Femur (tissue), 1 donor: ENCODE measurements at places on chromosomes 13 and 19.

GRCh38 chr13:113152984-113153809 lies 5.3 kb upstream of the PROZ start:
- DNase-seq: peak; percentile 67

DNA sequence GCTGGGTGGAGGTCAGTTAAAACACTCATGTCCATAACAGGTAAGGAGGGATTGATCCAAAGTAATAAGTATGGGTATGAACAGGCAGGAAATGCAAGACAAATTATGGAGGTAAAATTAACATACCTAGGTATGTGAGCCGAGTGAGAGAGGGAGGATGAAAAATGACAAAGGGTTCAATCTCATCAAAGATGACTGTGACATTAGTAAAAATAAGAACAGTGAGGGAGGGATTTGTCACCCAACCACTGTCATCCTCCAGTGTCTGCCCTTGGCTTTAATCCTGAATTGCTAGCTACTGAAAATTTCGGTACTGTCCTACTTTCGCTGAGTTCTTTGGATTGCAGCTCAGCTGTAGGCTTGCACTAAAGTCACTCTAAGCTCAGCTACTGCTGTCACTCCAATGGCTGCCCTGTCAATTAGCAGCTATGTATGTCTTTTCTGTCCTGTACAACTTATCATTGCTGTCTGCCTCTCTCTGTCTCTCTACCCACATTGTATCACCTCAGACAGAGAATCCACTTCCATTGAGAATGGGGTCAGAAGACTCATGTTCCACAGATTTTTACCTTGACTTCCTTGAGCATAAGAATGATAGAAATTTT lies 62.5 kb downstream of the LRRC63 start:
- DNase-seq: no peak

- peak; percentile 51 for DNase-seq
Observed at GRCh38 chr19:45955905-45956608, 17.6 kb downstream of the NOVA2 start.

DNA sequence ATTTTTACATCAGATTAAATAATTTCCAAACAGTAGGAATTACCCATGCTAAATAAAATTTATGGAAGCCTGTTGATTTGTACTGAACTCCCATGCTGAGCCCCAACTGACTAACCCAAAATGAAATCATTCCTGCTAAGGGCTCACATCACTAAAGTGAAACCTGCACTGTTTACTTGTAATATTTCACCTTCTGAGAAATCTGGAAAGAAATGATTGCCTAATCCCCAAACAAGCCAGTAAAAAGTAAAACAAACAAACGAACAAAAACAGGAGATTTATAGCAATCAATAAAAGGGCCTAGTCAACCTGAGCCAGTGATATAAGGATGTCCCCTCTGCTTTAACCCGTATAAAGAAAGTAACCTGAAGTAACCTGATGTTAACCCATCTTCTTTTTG lies 1599.8 kb downstream of the OLFM4 start:
- no peak for DNase-seq

DNA sequence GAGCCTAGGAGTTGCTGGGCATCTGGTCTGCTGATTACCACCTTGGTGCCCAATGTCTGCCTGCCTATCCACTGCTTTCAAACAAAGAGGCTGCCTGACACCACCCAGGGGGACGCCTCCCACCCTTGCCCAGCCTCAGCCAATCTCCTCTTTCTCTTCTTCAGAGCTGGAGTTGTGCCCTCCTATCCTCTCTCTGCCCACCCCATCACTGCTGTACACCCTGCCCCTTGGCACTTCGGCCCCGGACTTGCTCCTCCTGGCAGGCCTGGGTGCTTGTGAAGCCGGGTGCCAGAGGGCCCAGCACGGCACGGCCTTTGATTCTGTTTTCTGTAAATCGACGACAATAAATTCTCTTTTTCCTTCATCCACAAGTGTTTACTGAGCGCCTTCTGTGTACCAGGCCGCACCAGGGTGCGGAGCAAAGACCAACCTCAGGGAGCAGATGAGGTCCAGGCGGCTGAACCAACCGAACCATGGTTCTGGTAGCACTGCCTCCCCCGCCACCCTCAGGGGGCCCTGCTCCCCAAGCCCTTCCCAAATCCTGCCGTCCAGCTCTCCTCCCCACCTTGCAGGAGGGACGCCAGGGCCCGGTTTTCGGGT lies 5.0 kb downstream of the RNF225 start:
- DNase-seq: peak; percentile 36
